ENCODE measurements at places on chromosomes 7 and 10.

DNA sequence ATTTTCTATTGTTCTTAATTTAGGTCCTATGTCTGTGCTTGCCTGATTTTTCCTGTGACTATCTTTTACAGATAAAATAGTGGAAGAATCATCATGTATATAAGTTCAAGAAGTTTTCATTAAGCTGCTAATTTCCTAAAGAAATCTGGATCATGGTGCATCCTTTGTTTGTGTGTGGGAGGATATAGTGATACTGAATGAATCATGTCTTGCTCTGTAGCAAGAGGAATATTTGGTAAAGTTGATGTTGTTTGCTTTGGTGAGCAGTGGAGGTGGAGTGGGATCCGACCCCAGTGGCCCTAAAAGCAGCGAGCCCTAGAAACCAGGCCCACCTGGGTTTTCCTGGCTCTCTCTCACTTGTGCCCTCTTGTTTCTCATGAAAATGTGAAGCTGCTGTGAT is 83.7 kb downstream of the CCNY start:
- DNase-seq, result peak; percentile 47

GRCh38 chr10:63477927-63478326 is 12.2 kb upstream of the JMJD1C start:
- DNase-seq, result no peak

GRCh38 chr10:45502458-45502857 is 128.4 kb downstream of the ALOX5 start:
- DNase-seq, result peak; percentile 24

DNA sequence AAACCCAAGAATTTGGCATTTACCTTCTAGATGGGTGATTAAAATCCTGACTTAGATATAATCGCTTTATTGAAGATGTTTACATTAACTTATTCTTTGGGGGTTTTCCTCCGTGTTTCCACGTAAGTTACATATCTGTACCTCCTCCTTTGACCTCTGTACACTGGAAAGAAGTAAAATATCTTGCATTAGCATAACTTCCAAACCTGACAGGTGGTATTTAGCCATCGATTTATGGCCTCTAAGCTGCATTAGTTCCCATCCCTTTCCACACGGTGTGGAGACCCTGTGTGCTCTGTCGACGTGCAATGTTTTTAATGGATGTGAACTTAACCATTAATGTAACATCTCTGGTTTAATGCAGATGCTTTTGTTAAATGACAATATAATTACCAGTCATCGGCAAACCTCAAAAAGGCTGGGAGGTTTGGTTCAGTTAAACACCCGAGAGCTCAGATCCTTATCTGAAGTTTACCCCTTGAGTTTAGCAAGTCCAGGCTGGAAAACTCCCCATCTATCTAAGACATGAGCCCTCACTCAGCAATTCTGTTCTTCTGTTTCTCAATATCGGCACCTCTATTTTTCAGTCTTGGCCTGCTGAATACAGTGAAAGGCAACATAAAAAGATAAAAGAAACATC is 295.2 kb downstream of the GATA3 start:
- no peak for DNase-seq

GRCh38 chr10:124648131-124648475 is 96.1 kb downstream of the FAM53B start:
- no peak for DNase-seq

- DNase-seq, result no peak
Observed at GRCh38 chr10:77899080-77899477, 27.5 kb downstream of the DLG5 start.

- DNase-seq, result no peak
Observed at GRCh38 chr7:152086513-152086912, 61.0 kb downstream of the GALNT11 start.

GRCh38 chr10:91104193-91105041 is 116.0 kb upstream of the PCGF5 start:
- no peak for DNase-seq

- DNase-seq, result no peak
Observed at GRCh38 chr7:104367926-104368325, 39.5 kb downstream of the LHFPL3 start.

GRCh38 chr7:954330-955238 is at the start of gene ADAP1:
Gene ADAP1, minus strand, starts transcription at chr7:954680. Its CDS starts 203 bp downstream, at chr7:954477.
- no peak for DNase-seq

- no peak for DNase-seq
Observed at GRCh38 chr10:10538326-10538725, 479.3 kb upstream of the CELF2 start.

DNA sequence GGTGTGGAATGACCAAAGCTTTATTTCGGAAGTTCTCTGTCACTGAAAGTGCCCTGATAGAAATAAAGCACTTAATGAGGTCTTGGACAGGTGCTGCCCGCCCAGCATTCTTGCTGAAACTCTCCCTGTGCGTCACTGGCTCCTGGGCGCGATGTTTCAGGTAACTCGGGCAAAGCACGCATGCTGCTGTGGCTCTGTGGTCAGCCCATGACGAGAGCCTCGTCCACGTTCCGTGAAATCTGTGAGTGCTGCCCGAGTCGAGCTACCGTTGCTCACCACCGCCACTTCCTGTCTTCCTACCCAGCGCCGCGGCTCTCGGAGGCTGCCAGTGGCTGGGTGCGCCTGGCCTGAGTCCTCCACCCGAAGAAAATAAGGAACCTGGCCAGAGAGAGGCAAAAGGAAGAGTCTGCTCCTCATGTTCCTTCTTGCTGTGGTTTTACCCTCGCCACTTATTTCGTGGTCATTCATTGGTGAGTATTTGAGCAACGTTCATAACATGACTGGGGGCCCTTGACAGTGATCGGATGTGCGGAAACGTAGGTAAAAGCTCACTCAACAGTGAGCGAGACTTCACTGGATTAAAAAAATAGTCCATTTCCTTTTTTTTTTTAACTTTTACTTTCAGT is 95.5 kb downstream of the MAP3K8 start:
- DNase-seq, result no peak

DNA sequence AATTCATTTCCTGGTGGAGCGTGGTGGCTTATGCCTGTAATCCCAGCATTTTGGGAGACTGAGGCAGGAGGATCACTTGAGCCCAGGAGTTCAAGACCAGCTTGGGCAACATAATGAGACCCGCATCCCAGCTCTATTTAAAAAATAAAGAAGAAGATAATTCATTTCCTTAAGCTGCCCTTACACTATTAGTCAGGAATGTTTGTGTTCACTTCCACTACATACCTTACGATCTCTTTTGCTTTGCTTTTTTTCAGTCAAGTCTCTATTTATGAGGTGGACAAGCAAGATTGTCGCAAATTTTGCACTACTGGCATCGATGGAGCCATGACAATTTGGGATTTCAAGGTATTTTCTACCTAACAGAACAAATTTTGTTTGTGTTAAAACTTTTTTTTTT is 11.2 kb upstream of the ARPC1B start:
- no peak for DNase-seq

- peak; percentile 36 for DNase-seq
Observed at GRCh38 chr7:3200504-3200903, 100.5 kb upstream of the SDK1 start.
